Cortex of kidney (tissue), 1 donor: ENCODE measurements at places on chromosomes 5 and 9.

GRCh38 chr9:135530146-135530545 lies 8.9 kb downstream of the LCN1 start:
- no peak for DNase-seq

- no peak for DNase-seq
These were observed 5.5 kb downstream of the PRSS3 start for GRCh38 chr9:33800886-33801285.

- DNase-seq: no peak
These were observed 2.8 kb downstream of the CDH6 start for GRCh38 chr5:31196309-31196708.

DNA sequence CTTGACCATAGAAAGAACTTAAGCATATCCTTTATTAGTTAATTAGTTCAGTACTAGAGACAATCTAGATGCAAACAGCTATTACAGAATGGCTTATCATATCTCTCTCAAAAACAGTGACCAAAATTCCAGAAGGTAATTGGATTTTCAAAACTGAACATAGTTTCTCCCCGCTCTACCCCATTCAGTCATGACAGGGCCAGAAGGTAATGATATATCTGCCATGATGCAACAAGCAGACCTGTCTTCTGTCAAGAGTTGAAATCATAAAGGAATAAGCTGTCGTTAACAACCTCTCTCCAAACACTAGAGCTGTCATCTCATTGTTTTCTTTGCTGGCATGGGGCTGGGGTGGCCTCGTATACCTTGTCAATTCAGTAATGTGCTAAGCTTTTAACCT lies 200.5 kb upstream of the POU5F2 start:
- DNase-seq: no peak

DNA sequence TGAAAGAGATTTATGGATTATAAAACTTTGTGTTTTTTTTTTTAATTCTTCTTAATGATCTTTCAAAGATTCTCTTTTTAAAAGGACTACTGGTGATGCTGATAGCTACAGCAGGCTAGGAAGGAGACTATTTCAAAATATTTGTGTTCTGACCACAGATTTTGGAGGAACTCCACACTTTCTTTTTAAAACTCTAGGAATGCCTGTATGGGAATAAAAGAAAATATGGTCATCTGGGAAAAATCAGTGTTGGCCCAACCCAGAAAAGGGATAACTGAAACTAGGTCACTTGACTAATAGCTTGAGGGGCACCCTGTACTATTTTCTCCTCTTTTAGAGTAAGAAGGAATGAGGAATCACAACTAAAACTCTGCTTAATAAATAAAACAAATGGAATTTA lies 97.6 kb upstream of the ADAMTS19 start:
- no peak for DNase-seq

DNA sequence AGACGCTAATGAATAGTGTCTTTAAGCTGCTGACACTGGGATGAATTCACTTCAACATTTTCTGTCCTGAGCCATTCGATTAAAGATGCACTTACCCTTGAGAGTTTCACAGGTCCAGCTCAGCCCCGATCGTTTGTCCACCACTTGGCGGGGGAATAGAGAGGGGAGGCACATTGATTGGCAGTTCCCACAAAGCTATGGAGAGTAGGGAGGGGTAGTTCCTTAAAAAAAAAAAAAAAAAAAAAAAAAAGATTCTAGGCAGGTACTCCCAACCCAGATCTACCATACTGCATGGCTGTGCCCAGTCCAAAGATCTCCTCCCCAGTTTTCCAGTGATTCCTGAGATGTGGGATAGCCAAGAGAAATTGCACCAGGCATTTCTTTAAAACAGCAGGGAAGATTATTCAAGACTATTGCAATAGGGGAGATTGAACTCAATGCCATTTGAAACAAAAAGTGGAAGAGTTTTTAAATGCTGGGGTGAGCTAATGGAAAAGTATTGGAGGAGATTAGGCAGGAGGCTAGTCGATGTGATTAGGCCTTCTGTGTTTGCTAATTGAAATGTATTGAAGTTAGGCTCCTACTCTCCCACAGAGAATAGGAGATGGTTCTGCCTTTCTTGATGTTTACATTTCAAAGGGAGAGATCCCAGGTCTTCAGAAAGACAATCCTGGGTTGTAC lies 2217.4 kb upstream of the WWC1 start:
- DNase-seq: no peak

GRCh38 chr5:8383616-8384015 lies 514.7 kb downstream of the MTRR start:
- no peak for DNase-seq

- DNase-seq: no peak
These were observed 301.0 kb downstream of the ARL15 start for GRCh38 chr5:54009357-54009756.

DNA sequence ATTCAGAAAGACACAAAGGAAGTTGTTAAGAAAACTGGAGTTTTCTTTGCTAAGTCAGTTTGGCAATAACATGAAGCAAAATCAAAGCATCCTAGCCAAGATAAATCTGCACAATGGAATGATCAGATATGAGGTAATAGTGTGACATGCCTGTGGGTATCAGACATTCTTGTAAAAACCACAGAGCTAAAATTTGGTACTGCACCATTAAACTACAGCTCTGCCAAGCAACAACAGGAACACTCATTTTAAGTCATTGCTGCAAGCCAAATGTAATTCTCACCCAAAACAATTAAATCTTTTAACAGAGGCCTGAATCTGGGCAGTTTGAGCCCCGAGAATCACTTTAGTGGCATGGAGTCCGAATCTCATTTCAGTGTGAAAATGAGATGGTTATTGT lies 96.6 kb downstream of the VCAN start:
- no peak for DNase-seq

- no peak for DNase-seq
These were observed 441.0 kb downstream of the TLE4 start for GRCh38 chr9:80012557-80013330.

DNA sequence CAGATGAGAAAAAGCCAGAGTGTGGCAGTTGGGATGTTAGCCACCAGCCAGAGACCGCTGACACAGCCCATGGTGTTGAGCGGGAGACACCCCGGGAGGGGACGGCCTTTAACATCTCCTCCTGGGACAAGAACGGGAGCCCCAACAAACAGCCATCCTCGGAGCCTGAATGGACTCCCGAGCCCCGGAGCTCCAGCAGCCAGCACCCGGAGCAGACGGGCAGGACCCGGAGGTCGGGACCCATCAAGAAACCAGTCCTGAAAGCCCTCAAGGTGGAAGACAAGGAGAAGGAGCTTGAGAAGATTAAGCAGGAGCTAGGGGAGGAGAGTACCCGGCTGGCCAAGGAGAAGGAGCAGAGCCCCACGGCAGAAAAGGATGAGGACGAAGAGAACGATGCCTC lies 28.0 kb upstream of the POMT1 start:
- DNase-seq: no peak

DNA sequence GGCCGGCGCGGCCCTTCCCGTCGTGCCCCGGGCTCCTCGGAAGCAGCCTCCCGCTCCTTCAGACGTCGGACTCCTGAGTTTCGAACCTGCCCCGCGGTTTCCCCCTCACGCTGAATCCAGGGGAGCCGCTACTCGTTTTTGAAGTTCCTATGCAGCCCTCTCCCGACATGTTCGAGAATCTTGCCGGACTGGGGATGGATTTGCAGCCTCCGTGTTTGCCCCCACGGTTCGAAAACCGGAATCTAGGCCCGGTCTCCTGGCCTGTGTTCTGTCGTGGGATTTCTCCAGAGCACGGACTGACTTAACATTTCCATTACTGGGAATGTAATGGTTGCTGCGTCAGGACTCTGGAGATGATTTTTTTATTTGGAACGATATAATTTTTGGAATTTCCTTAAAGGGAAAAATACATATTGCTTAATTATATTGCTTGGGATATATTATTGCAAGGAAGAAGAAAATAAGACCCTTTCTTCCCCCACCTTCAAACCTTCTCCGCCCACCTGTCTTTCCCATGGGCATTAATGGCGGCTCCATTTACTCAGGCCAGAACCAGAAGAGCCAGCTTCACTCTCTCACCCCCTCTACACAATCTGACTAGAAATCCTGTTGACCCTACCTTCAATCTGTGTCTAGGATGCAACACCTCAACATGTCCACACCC lies 8.5 kb upstream of the MGAT1 start:
- no peak for DNase-seq

DNA sequence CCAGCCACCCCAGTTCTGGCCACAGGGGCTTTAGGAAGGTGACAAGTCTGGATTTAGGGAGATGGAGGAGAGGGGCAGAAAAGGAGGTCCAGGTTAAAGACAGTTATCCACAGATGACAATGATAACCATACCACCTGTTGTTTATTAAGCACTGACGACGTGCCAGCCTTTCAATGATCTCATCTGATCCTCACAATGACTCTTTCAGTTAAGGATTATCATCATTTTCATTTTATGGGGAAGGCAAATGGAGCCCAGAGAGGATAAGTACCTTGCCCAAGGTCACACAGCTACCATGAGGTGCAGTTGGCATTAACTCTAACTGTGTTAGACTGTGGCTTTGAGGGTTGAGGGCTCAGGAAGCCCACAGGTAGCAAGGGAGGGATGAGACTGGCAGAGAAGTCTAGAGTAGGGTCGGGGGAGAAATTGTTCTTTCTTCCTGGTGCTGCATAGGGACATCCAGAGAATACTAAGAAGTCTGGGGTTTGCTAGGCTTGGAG lies 21.5 kb upstream of the JADE2 start:
- no peak for DNase-seq

- DNase-seq: no peak
These were observed 281.4 kb downstream of the SPOCK1 start for GRCh38 chr5:137217599-137218200.

GRCh38 chr5:126516133-126516532 lies 78.9 kb downstream of the ALDH7A1 start:
- no peak for DNase-seq

GRCh38 chr9:129336130-129336528 lies 158.1 kb upstream of the IER5L start:
- DNase-seq: no peak

- DNase-seq: no peak
These were observed 488.6 kb downstream of the CSNK1G3 start for GRCh38 chr5:124000538-124000937.

DNA sequence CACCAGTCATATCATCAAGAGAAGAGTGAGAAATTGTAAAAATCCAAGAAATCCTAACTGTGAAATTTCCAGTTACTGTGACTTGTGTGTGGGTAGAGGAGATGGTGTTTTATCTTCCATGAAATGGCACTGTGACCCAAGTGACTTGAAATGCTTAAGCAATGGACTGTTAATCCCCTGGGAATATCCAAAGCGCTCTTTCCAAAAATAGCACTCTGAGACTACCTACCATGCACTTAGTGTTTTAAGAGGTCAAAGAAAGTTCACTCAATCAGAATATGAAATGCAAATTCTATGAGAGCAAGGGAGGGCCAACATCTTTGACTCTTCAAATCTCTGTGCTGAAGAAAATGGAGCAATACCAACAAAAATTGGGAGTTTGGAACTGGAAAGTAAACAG lies 244.0 kb downstream of the GABRB2 start:
- DNase-seq: no peak

DNA sequence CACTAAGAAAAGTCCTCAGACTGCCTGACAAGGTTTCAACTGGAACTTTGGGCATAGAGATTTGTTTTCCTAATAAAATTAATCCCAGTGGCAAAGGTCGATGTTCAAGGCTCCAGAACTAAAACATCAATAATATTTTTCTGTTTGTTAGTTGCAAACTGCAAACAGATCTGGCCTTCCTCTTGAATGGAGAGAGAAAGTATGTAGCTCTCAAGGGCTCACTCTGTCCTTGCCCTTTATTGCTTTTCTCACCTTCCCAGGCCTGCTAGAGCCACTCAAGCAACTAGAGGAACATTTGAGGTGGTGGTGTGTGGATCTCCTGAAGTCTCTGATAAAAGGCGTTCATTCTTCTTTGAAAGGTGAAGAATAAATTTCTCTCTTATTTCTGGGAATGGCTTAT lies 16.6 kb downstream of the ALDH1A1 start:
- DNase-seq: no peak

- no peak for DNase-seq
These were observed 76.4 kb upstream of the SLC1A1 start for GRCh38 chr9:4413856-4414255.

DNA sequence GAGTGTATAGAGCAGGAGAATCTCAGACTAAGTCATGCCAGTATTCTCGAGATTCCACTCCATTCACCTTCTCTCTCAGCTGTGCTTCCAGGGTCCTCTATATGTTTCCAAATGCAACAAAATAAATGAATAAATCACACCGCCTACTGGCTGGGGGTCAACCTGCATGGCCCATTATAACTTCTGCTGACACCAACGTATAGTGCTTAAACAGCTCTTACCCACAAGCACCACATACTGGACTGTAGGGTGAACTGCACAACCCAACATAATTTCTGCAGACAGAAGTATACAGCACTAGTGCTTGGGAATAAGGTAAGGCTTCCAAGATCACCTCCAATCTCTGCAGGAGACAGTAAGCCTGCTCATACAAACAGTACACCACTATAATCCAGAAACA lies 33.1 kb upstream of the HTR4 start:
- DNase-seq: no peak

DNA sequence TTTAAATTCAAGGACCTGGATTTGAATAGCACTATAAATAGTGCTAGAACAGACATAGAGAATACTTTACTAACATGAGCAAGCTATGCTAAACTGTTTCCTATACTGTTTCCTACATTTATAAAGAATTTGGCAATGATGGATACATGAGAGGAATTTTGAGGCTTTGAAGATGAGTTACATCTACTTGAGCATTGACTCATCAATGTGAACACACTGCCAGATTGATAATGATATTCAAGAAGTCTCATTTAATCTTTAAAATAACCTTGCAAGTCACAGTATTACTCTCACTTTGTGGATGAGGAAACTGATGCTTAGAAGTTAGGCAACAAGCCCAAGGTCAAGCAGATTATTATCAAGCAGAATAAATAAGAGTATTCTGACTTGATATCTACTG lies 281.9 kb downstream of the DNAH5 start:
- DNase-seq: no peak

GRCh38 chr9:129176701-129177442 lies 1.2 kb downstream of the IER5L start:
- DNase-seq: no peak

GRCh38 chr9:100774962-100775361 lies 197.1 kb downstream of the CAVIN4 start:
- DNase-seq: no peak

GRCh38 chr9:112301420-112301819 lies 32.0 kb downstream of the PTBP3 start:
- no peak for DNase-seq

- DNase-seq: no peak
These were observed 18.5 kb downstream of the TNPO1 start for GRCh38 chr5:72834924-72835323.

- no peak for DNase-seq
These were observed 11.5 kb upstream of the MAP3K1 start for GRCh38 chr5:56803894-56804293.

DNA sequence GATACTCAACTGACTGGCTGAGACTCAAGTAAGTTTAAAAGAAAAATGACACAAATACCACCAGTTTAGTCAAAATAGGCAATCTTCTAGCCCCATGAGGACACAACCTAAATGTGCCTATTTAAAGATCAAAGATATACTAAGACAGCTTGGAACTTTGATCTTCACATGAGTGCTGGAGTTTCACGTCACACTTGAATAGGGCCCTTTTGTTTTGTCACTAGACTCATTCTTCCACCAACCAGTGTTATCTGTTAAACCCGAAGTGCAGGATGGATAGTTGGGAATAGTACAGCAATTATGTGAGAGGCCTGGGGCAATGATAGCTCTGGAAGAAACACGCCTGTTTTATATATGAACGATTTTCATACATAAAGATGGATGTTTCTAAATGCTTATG lies 792.8 kb upstream of the NUDT12 start:
- DNase-seq: no peak

GRCh38 chr5:178312880-178313282 lies 80.3 kb upstream of the PHYKPL start:
- no peak for DNase-seq
